IPS-NIHi11 (cell line): ENCODE measurements at places on chromosomes 4 and X.

DNA sequence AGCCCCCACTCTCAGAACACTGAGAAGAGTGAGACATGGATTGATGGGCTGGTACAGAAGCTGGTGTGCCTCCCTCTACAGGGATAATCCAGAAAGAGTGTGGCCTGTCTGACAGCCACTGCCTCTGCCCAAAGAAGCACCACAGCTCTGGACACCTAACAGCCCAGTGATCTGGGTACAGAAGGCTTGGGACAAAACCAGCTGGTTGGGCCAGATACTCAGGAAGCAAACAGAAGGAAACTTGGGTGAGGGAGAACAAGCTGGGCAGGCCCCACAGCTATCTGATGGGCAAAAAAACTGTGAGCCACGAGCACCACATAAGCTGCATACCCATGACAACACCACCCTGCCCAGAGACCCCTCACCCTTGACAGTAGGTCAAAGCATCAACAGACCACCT lies 46.9 kb downstream of the TMPRSS11F start:
- no peak for DNase-seq

DNA sequence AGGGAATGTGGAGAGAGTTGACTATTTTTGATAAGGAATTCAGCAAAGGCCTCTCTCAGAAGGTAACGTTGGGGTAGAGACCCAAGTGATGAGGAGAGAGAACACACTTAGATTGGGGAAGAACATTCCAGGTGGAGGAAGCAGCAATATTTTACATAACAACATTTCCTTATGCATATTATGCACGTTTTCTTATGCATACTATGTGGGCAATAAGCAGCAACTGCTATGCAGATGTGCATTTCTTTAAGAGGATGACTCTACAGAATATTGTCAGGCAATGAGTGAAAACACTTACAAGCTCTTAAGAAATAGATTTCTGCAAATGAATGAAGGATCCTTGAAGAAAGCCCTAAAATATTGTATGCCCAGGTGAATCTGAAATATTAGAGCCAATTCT lies 91.1 kb downstream of the TMEM47 start:
- no peak for DNase-seq

GRCh38 chrX:47683829-47684205 lies 24.8 kb upstream of the UXT start:
- no peak for DNase-seq

- no peak for DNase-seq
Observed at GRCh38 chr4:117641519-117641918, 392.8 kb upstream of the NDST3 start.

DNA sequence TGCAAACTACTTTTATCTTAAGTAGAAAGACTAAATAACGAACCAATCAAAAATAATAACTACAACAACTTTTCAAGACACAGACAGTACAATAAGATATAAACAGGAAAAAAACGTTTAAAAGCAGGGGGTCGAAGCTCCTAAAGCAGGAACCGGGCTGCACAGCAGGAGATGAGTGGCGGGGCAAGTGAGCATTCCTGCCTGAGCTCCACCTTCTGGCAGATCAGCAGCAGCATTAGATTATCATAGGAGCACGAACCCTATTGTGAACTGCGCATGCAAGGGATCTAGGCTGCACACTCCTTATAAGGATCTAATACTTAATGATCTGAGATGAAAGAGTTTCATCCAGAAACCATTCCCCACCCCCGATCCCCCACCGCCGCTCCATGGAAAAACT lies 146.2 kb downstream of the TEX11 start:
- DNase-seq, result no peak

DNA sequence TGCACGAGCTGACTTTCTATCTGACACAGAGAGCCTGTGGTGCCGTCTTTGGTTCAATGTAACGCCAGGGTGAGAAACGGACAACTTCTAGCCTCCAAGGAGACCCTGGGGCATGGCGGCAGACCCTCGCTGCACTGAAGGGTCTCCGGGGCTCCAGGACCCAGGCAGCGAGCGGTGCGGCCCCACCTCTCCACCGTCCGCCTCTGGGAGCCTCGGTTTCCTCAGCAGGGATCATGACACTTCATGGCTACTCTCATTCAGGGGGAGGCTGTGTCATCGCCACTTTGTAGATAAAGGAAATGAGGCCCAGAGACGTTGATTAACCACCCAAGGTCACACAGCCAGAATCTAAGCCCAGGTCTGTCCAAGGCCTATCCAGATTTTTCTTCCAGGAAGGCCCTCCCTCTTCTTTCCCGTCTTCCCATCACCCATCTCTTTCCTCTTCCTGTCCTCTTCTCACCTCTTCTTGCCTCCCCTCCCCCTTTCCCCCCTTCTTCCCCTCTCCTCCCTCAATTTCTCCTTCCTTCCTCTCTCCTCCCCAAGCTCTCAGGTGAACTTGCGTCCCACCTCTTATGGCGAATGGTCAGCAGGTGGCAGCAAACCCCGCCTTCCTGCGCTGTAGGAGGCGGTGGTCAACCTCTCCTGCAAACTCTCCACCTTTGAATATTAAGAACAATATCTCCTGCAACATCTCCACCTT lies 69.3 kb upstream of the HMX1 start:
- DNase-seq, result peak; percentile 33

- DNase-seq, result no peak
Observed at GRCh38 chr4:6705646-6706045, 4.0 kb downstream of the MRFAP1L1 start.

GRCh38 chr4:37662861-37663390 lies 23.2 kb downstream of the RELL1 start:
- DNase-seq, result peak; percentile 41

- DNase-seq, result peak; percentile 17
Observed at GRCh38 chrX:115650916-115651315, 89.9 kb downstream of the PLS3 start.

DNA sequence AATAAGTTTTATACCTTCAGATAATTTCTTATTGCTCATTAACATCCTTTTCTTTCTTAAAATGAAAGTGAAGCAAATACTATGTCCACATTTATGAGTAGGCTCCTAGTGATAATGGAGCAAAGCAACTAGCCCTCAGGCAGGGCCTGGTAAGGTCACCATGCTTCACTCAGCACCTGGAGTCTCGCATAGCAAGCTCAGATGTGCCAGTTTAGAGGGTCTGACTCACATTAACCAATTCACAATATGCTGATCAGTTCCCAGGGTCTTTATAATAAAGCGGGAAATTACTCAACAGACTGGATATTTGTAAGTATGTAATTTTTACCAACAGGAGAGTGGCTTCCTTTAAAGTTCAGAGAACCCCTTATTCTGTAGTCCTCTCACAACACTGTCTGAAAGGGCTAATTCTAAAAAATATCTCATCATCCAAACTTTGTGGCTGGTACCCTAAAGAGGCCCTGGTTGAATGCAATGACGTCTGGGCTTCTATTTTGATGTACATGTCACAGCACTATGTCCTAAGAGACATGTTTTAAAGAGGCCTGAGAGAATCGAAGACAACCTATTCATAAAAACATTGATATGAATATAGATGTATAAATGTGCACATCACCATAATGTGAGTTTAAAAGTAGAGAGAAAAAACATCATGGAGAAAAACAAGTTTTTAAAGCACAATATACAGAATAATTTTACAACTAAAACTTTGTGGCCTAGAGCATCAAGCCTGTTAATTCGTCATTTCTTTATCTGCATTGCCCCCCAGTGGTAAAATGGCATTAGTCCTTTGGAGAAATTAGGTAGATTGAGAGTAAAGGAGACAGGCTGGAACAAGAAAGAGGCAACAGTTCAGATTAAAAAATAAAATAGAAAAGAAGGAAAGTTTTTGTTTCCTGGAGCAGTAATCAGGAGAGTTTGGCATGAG lies 44.3 kb downstream of the IL21 start:
- DNase-seq, result peak; percentile 49

- DNase-seq, result no peak
Observed at GRCh38 chrX:107714206-107714891, 61.2 kb downstream of the TSC22D3 start.

GRCh38 chr4:122602277-122603142 lies 18.4 kb downstream of the IL21 start:
- peak; percentile 22 for DNase-seq
